Stimulated activated CD8-positive, alpha-beta memory T cell treated with anti-CD3 and anti-CD28 coated beads, Interleukin-4, amount 100 ng/mL, for 48 hours (primary cell): ENCODE measurements at places on chromosomes 1 and 21.

GRCh38 chr1:168726719-168727118, 2.3 kb downstream of the DPT start:
- DNase-seq = no peak

DNA sequence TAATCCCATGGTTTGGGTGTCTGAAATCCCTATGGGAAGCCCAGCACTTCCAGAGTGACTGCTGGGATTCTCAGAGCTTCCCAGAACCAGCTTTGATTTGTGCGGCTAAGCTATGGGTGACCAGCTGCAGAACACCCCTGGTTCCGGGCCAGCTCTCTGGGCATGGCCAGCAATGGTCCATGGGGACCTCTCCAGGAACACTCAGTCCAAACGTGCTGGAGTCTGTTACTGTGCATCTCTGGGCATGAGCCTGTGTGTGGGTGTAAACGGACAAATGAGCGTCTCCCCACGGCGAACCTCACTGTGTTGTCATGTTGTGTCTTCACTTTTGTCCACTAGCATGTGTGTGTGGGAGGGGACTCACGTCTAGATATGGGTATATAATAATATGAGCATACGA, 54.4 kb downstream of the MAB21L3 start:
- no peak for DNase-seq

- no peak for DNase-seq
Observed at GRCh38 chr1:200895801-200896530, 1.3 kb downstream of the INAVA start.

DNA sequence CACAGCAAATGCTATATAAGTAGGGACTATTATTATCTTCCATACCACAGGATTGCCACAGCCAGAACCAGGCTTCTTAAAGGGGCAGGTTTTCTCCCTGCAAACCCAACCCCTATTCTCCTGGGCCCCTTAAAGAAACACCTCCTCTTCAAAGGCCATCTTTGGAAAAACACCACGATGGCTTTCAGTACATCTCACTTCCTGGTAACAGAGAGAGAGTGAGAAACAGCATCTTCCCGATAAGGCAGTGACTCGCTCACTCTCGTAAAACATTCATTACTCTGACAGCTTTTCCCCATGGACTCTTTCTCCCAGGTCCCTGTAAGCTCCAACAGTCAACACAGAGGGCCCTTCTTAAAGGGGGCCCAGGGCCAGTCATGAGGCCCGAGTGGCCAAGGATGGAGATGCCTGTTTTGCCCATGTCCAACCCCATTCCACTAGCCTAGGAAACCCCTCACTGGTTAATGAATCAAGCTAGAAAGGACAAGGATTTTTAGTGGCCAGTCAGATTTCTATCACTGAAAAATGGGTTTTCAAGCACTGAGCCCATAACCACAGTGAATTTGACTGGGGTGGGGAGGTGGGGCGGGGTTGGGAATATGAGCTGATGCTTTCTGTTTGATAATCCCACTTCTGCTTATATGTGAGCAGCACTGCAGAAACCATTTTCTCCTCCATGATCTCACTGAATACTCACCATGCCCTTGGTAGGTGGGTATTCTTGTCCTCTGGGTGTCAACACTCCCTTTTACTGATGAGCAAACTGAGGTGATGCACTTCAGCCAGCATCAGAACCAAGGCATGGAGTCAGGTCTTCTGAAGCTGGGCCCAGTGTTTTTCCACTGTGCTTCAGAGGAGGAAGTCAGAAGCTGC, 3.6 kb upstream of the NAV1 start:
- no peak for DNase-seq

DNA sequence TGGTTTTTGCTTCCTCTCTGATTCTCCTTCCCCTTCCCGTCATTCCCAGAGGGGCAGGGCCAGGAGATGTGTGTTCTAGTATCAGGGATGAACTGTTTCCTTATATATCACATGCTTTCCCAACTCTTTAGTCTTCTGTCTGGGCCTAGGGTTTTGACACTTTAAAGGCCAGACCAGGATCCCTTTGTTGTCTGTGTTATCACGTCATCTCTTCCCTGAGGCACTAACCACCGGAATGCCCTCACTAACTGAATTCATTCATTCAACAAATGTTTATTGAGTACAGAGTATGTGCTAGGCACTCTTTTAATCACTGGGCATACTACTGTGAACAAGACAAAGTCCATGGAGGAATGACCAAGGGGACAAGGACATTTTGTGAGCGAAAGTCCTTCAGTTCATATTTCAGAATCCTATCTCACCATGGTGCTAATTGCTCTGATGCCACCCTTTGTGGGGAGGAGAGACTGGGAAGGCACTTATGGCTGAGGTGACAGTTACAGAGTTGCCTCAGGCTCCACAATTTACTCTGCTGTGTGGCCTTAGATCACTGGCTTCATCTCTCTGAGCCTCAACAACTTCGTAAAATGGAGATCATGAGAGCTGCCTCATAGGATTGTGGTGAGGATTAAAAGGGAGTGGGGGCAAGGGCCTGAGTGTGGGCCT, 12.0 kb upstream of the ZNF362 start:
- DNase-seq = no peak

GRCh38 chr1:210597555-210598134, 268.9 kb downstream of the HHAT start:
- DNase-seq = no peak

GRCh38 chr1:232018231-232019025, 391.8 kb downstream of the DISC1 start:
- DNase-seq = no peak

DNA sequence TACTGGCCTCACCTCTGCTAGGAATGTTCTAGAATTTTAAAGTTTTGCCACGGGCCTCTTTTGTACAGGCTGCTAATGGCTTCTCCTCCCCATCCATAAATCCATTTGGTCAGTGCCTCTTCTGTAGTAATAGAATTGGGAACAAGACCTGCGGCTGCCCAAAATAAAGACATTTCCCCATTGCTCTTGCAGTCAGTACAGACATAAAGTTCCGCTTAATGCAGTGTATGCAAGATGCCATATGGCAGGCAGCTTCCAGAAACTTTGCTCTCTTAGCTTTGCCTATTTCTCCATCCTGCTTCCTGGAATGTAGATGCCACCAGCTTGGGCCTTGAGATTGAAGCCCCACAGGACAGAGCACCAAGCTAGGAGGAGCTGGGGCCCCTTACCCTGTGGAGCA, 3.7 kb upstream of the SLC2A5 start:
- no peak for DNase-seq

- DNase-seq = no peak
Observed at GRCh38 chr1:93186667-93187066, 6.1 kb downstream of the CCDC18 start.

DNA sequence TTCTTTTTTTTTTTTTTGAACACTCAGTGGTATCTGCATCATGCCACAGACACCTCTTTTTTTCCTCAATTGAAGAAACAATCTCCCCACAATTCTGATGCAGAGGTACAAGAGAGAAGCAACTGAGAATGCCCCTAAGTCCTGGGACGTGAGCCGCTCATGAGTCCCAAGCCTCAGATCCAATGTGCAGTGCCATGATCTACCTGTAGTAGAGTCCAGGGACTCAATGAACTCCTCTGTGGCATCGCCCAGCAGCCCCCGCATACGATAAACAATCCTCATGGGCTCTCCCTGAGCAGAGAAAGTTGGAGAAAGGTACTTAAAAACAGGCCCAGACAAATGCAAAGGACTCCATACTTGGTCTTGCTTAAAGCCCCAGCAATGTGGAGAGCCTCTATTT, 113.1 kb downstream of the UBR4 start:
- DNase-seq = no peak

GRCh38 chr1:215899901-215900300, 332.8 kb downstream of the KCTD3 start:
- DNase-seq = no peak

DNA sequence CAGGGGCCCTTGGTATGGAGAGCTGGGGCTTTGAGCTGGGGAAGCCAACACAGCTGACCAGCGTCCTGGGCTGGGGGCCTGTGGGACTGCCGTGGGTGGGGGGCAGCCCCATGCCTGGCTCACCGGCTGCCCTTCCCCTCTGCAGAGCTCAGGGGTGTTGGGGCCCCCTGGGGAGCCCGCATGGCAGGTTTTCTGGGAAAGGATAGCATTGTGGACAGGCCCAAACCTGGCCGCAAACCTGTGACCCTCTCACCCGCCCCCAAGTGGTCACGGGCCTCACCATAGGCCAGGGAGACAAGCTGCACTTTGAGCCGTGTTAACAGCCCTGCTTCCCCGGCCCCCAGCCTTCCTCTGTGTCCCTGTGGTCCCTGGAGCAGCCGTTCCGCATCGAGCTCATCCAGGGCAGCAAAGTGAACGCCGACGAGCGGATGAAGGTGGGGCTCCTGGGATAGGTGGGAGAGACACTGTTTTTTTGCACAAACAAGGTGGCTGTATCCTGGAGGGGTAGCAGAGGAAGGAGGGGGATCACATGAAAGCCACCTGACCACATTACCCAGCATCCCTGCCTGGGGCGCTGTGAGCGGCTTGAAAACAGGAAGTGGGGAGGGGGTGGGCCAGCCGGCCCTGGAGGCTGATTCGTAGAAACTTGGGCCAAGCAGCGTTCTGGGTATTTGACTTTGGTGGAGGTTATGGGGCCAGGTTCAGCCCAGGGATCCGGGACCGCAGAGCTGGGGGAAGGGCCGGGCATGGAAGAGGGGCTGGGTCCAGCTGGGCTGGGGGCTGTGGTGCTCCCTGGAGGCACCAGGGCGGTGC, 65.9 kb downstream of the PIK3CD start:
- peak; percentile 87 for DNase-seq

DNA sequence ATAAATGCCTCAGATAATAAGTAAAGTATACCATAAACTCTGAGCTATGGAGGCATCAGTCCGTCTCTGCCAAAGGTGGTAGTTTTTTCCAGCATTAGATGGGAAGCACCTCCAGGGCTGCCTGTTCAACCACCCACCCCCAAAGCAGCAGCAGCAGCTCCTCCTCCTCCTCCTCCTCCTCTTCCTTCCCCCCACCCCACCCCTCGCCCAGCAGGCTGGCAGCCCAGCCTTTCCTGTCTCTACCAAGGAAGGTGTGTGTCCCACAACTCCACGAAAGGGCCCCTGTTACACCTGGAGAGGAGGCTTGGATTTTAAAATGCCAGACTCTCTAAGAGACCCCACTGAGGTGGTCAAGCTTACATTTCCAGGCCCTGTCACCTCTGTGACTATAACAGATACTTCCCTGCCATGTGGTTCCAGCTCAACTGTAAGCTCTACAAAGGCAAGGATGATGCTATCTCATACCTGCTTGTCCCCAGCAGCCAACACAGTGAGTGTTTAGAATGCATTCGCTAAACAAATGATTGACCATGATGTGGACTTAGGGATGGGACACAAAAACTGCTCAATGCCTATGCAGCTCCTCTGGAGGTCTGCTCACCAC, 76.7 kb downstream of the GFI1 start:
- no peak for DNase-seq

GRCh38 chr1:89953131-89953626, 41.7 kb upstream of the ZNF326 start:
- peak; percentile 57 for DNase-seq

DNA sequence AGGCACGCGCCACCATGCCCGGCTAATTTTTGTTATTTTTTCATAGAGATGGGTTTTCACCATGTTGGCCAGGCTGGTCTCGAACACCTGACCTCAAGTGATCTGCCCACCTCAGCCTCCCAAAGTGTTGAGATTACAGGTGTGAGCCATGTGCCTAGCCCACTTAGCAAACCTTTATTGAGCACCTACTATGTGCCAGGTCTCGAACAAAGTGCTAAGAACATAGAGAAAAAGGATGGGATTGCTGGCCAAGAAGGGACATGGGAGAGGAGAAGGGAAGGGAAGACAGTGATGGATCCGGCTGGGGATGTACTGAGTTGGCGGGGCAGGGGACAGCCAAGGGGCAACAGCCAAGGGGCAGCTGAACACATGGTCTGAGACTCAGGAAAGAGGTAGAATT, 55.6 kb upstream of the RPL11 start:
- no peak for DNase-seq

DNA sequence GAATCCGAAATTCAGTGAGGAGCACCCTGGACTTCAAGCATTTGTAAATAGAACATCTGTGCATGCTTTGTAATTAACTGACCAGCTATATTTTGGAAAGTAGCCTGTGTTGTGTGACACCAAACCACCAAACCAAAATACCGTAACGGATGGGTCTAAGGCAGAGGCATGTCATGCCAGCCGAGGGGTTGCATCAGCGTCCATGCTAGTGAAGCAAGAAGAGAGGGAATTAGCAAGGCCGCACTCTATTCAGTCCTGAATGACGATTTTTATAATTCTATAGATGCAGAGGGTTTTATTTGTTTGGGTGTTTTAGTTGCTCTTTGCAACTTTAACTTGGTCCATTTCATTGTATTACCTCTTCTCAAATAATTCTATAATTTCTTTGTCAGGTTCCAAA, 116.8 kb upstream of the SMYD2 start:
- no peak for DNase-seq

DNA sequence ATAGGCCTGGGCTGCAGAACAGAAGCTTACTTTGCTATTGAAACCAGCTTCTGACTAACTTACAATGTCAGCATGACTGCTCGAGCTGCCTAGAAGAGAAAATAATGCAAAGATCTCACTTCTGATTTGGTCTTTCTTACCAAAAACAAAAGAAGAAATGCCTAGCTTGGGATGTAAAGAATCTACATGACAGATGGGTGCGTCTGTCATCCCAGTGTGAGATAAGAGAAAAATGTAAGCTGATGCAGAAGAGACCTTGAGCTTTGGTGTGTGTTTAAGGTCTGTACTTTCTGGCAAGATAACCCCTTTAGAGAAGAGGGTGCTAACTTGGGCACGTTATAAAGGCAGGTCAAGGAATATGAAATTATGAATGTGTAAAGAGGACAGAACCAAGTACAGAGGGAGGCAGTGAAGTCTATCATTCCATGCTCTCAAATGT, 3.6 kb downstream of the FAM20B start:
- no peak for DNase-seq

GRCh38 chr1:168833801-168834224, 104.8 kb upstream of the DPT start:
- DNase-seq = peak; percentile 23

GRCh38 chr1:201968202-201968925, 13.1 kb downstream of the TIMM17A start:
- no peak for DNase-seq

DNA sequence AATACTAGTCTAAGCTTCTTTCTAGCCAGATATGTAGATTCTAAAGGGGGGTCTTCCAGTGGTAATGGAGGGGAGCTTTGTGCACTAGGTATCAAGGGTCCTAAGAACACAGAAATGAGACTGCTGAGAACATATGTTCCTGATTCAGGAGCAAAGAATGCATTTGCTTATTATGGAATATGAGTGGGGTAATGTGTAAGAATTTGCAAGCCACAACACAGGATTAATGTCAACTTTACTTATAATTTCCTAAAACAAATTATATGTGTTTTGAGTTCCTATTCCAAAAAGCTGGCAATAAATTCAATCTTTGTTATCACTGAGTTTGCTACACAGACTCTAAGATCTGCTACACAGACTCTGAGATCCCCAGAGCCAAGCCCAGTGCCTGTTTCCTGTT, 357.0 kb upstream of the PTBP2 start:
- no peak for DNase-seq

GRCh38 chr1:43233631-43234030, 36.2 kb upstream of the TMEM125 start:
- no peak for DNase-seq
